Activated CD4-positive, alpha-beta memory T cell treated with anti-CD3 and anti-CD28 coated beads for 36 hours (primary cell): ENCODE measurements at places on chromosomes 12 and 14.
A peak's percentile ranks its signal among the peaks of the same experiment; 100 is the strongest.

DNA sequence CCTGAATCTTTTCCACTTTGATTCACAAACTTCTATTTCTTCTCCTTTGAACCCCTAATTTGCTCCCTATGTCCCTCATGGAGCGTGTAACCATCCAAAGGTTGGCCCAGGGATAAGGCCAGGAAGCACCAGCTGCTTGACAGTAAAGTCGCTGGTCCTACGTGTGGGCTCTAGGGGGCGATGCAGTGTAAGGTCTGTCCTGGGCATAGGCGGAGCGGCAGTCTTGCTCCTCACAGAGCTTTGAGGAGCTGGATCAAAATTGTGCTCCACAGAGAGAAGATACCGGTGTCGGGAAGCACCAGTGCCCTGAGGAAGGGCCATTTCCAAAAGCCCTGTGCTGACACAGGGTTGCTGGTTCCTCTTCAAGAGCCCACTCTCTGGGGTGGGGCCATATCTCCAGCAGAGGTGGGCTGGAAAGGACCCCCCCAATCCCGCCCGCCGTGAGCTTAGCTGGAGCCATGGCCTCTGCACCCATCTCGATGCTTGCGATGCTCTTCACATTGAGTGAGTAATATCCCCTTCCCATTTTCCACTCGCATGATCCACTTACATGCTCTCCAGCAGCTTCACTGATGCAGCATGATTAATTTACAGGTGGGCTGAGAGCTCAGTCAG is 49.9 kb upstream of the OR4E1 start:
- DNase-seq = peak; percentile 63

DNA sequence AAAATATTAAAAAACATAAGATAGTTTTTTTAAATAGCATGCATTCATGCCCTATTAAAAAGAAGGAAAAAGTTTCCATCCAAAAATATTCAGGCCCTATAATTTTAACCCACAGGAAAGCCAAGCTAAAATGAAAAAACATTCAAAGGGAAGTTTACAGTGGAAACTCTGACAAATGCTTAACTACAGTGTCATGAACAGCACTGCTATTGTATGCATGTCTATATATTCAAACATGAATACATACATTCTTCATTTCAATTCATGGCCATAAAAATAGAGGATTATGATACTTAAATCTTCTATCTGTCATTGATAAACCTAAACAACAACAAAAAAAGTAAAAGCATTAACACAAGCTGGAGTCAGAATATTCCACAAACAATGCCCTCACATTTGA is 67.4 kb downstream of the PPP2R5E start:
- no peak for DNase-seq

DNA sequence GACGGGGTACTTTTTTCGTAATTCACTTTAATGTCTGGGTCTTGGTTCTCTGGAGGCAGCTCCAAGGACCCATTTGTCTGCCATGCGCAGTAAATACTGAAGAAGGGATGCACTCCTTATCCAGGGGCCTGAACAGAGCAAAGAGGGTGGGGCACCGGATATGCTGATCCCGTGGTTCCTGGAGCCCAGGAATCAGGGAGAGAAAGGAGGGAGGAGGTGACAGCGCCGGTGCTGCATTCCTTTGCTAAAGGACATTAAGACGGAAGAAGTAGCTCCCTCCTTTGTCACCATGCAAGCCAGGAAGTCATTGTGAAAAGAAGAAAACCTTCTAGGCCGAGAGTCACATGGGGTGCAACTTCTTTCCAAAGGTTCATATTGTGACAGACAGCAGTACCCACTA is 1057.7 kb downstream of the VRK1 start:
- no peak for DNase-seq

DNA sequence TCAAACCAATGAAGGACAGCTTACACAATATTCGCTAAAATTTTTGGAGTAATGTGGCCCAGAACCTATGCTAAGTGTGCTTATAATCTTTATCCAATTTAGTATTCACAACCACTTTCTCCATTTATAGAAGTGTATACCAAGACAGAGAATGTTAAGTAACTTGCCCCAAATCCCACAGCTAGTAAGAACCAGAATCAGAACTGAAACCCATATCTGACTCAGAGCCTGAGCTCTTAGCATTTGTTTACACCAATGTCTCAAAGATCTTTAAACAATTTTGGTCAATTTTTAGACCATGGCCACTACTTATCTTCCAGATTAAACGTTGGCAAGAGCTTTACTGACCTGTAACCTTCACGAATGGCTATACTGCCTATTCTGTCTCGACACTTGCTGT is 53.0 kb downstream of the PAPLN start:
- DNase-seq = peak; percentile 27

DNA sequence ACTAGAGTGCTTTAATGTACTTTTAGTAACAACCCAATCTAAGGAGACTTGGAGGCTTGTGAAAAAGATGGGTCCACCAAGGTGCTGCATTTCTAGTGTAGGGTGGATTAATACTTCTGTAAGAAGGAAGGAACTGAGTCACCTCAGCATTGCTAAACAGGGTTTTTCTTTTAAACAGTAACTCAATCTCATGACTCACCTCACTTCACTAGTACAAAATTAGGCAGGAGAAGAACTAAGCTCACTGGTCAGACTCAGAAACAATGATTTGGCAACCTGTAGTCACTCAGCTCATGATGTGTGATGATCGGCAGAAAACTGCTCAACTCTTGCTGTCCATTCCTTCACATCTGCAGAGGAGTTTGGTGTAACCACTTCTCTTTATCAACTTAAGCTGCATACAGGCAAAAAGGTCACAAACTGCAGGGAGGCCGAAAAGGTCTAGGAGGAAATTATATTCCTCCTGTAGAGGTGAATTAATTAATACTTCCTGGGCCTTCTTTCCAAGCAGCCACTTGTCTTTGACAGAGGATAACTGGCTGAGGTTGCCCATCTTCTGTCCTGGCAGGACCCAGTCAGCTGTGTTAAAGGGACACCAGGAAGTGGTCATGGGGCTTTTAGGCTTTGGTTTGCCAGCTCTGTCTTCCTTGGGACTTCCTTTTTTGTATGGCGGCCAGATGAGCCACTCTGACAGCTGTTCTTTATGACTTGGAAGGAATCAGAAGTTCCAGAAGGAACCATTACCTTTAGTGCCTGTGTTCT is 466.9 kb downstream of the FUT8 start:
- peak; percentile 15 for DNase-seq

DNA sequence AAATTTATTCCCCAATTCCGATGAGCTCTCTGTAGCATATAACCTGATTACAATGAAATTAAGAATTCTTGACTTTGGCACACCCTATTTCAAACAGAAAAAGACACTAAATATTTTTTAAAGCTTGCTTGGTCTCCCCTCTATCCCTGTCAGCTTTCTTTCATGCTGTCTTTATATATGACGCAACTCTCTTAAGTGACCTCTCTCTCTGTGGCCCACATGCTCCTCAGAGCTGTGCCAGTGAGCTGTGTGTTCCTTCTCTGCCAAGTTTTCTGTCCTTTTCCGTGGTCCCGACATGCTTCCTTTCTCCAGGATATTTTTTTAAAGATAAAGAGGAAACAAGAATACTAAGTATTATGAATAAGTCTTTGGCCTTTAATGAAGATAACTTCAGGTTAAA is 484.0 kb downstream of the ETNK1 start:
- no peak for DNase-seq

DNA sequence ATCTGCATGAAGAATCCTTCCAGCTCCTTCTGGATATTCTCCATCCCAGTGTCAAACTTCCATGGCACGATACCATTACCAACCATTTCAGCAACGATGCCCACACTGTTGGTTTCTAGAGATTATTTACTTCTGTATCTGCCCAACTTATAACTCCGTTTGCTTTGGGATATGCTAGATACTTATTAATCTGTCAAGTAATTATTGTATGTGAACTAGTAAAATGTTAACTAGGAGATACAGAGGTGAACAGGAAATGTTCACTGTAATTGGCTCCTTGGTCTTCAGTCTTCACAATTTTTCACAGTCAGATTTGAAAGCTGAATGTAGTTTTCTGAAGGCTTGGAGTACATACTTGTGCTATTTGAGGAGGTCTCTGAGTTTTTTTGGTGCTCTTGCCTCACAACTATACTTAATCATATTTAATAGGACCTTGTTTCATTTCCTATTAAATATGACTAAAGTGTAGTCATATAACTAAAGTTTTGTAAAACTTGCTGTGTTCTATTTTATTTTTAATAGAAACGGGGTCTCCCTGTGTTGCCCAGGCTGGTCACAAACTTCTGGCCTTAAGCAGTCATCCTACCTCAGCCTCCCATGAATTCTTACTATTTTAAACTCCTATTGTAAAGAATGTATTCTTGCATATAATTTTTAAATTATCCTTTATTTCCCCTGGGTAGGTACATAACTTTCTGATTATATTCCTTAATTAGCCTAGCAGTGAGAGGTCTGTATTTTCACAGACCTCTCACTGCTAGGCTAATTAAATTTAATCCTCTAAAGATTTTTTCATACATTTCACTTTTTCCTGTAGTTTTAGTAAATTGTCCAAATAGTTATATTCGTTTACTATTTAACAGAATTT is 79.7 kb downstream of the FGD4 start:
- DNase-seq = no peak

DNA sequence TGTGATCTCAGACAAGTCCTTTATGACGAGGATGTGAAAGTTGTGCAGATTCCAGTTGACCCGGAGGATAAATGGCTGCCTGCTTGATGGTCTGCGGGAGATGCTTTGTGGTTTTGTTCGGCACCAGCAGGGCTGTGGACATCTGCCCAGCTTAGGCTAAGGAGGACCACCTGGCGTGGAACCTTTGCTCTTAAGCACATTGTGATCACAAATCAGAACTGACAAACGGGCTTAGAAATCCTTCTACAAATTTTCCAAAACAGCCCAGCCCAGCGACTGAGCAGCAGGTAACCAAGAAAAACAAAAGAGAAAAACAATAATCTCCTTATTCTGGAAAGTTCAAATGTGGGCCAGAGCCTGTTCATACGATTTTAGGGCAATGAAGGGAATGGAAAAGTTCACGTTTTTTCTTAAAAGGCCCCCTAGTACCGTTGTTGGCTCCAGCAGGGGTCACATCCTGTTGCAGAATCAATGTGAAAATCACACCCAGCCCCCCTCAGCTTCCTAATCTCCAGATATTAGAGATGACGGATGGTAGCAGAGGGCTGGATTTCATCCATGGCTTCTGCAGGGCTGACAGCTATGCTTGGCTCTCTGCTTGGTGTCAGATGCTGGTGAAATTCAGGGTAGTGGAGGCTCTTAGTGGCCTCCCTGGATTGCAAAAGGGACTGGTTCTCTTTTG is 81.1 kb upstream of the RFLNA start:
- DNase-seq = no peak

DNA sequence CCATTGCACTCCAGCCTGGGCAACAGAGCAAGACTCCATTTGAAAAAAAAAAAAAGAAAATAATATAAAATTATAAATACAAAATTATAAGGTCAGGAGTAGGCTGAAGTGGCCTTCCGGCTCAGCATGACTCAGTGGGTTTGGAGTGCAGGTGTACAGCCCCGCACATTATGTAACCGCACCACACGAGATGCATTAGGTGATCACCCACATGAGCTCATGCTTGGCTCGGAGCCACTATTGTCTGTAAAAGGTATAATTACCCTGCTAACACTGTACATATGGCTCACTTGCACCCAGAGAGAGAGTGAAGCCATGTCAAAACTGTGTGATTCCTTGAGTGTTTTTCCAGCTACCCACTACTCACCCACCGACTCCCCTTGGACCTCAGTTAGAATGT is 557.0 kb downstream of the SLC6A15 start:
- no peak for DNase-seq

DNA sequence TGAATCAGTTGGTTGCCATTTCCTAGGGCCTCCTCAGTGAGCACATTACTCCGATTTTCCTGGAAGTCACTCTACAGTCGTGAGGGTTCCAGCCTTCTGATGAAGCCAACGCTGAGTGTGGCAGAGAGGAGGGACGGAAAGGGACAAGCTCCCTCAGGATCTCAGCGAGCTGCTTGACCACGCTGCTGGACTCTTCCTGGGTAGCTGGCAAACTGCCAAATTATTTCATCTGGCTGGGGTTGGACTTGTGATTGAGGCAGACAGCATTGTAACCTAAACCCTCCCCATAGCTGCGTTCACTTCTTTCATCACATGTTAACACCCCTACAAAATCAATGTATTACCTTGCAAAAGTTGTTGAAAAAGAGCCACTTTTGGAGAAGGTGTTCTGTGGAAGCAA is 69.6 kb upstream of the CHST11 start:
- DNase-seq = peak; percentile 10

- no peak for DNase-seq
Measured at GRCh38 chr14:79967453-79967852, 243.9 kb downstream of the DIO2 start.

- DNase-seq = peak; percentile 78
Measured at GRCh38 chr12:111529424-111530368, 69.4 kb downstream of the ATXN2 start.

DNA sequence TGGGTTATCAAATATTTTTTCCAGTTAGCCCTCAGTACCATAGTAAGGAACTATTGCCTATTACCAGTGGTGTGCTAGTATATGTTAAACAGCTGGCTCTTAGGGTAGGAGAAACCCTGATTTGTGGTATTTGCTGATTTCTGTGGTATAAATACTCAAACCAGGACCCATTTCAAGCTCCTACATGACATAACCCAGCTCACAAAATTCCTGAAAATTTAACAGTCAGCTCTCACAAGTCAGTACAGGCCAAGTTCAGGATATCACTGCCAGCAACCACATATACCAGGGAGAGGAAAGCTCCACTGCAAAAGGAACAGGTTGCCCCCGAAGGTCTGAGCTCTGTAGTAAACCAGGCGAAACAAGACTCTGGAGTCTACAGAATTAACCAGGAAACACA is 315.3 kb downstream of the NOVA1 start:
- DNase-seq = no peak

- no peak for DNase-seq
Measured at GRCh38 chr14:102418169-102418852, 55.6 kb downstream of the TECPR2 start.

DNA sequence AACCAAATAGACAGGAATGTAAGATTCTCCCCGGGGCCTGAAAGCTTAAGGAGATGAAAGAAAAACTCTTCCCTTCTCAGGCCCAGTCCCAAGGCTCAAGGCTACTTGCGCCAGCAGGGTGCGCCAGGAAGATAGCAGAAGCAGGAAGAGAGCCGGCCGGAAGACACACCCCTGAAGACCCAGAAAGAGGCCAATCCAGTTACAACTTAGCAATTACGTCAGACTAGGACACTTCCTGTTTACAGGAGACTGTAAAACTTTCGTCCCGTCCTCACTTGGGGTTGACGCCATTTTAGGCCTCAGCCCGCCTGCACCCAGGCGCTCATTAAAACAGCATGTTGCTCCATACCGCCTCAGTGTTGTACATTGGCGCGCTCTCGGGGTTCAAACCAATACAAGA is 9.4 kb downstream of the COX16 start:
- no peak for DNase-seq
